ENCODE measurements at places on chromosomes 1 and 21.
A peak's percentile ranks its signal among the peaks of the same experiment; 100 is the strongest.

DNA sequence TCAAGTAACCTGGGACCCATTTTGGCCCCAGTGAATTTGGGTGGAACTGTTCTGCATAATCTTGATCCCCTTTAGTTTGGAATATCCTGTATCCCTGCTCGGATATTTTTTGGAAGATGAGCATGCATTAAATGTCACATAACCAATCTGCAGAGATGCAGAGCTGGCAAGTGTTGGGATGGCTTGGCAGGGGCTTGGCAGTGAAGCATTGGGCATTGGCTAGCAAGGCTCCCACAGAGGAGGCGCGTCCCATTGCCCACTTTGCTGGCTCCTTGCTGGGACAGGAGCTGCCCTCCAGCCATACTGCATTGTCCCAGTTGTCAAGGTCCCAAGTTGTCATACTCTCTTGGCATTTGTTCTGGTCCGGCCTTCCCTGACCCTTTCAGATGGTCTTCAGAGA lies 29.9 kb downstream of the LAMC2 start:
- DNase-seq: no peak

DNA sequence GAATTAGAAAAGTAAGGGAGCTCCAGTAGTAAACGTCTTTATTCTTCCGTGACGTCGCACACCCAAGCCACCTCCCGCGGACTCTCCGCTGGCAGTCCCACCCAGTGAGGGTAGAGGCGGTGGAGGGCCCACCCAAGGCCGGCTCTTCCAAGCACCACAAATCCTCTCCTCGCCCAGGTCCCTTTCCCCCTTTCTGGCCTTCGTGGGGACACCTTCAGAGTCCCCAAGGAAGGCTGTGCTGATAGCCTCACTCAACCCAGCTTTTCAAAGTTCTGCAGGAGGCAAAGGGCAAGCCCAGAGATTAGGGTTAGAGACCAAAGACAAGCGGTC lies 349 bp upstream of the GPN2 start:
- no peak for DNase-seq

- no peak for DNase-seq
Measured at GRCh38 chr1:170310014-170310405, 164.3 kb downstream of the NTMT2 start.

DNA sequence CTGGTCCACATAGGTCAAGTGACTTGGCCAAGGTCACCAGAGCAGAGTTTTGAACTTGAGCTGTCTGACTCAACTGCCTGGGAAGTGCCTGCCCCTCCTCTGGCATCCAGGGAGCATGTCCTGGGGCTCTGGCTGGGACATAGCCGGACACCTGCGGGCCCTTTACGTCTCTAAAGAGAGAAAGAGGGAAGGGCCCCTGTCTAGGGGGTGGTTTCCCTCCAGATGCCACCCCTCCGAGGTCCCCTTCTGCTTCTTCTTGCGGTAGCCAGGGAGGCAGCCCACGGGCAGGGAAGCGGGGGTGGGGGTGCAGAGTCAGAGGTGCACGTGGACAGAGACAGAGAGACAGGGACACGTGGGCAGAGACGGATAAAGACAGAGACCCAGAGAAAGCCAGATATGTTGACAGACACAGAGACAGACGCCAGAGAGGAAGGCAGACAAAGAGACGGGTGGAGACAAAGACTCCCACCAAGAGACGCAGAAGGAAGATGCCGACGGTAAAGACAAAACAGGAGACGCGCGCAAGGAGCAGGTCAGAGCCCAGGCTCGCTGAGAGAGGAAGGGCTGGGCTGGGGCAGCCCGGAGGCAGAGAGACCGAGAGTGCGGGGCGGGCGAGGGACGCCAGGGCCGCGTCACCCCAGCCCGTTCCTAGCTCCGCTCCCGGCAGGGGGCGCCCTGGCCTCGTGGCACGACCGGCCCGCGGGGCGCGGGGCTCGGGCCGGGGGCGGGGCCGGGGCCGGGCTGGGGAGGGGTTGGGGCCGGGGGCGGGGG lies 458 bp upstream of the ALPL start:
- DNase-seq: peak; percentile 65

DNA sequence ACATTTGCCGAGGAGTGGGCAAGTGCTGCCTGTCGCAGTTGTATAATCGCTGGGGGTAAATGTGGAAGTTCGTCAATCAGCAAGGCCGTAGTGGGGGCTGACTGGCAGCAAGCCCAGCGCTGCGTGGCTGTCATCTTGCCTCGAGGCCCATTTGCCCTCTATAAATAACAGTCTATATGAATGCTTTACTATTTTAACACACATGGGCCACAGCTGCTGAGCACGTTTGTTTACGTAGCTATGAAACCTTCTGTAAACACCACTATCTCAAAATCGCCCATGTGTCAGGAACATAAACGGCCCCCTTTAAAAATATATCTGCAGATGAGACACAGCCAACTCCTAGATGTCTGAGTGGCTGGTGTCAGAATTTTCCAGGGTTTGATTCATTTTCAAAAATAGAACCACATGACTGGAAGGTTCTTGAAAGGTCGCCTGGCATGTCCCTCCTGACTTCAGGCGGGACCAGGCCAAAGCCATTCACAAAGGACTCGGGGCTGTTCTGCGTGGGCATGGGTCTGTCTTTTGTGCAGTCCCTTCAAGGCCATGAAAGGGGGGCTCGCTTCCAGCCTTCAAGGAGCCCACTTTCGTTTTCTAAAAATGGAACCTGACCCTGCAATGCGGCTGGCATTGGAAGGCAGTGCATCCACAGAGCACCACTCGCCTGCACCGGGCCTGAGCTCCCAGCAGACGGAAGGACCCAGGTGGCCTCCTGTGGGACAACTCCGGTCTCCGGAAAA lies 205.5 kb downstream of the KCNJ6 start:
- no peak for DNase-seq

DNA sequence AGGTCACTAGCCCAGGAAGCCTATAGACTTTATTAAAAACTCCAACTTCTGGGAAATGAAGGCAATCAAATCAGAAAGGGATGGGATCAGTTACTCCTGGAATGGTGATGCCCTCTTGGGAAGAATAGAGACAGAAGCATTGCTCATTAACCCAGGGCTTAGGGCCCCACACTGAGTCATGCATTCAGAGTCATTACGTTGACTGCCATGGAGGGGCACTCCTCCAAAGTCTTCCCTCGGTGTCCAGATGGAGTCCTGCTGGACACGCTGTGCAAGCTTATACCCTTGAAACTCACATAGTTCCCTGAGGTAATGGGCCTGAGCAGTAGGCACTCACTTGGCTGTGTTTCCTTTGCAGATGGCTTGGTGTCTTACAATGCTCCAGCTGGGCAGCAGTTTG lies 35.2 kb upstream of the HSD17B7 start:
- DNase-seq: no peak

- DNase-seq: no peak
Measured at GRCh38 chr1:44366371-44366975, 11.4 kb upstream of the ERI3 start.

- no peak for DNase-seq
Measured at GRCh38 chr1:71853360-71853759, 429.0 kb downstream of the NEGR1 start.

- no peak for DNase-seq
Measured at GRCh38 chr1:244214009-244214967, 163.2 kb downstream of the ZBTB18 start.

DNA sequence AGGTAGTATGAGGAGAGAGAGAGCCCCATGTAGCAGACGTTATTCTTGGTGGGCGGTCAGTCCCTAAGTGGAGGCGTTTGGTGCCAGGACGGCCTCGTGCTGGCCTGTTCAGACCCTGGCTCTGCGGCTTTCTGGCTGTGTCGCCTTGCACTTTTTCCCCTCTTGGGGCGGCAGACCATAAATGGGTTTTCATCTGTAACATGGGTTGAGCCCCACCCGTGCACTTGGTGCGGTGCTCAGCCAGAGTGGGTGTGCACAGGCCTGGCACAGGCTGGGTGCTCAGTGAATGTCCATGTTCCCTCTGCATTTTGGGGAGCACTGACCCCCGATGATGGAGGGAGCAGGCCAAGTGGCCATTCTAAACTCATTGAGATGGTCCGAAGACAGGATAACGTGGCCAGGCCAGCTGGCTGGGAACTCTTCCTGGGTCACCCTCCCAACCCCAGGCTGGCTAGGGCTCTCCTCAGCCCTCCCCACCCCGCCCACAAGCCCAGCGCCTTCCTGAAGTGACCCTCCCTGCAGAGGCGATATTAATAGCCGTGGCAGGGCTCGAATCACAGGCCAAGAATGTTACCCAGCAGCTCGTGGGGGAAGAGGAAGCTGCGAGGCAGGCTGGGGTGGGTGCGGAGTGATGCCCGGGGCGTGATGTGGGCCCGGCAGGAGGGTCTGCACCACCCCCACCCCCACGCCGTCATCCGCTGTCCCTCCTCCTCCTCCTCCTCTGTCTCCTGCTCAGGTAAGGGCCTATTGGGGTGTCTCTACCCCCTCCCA lies 78.5 kb downstream of the ARHGEF10L start:
- no peak for DNase-seq

GRCh38 chr1:83967336-83967735 lies 31.6 kb downstream of the TTLL7 start:
- no peak for DNase-seq

GRCh38 chr1:16111771-16112595 lies 38.5 kb upstream of the FAM131C start:
- DNase-seq: no peak

DNA sequence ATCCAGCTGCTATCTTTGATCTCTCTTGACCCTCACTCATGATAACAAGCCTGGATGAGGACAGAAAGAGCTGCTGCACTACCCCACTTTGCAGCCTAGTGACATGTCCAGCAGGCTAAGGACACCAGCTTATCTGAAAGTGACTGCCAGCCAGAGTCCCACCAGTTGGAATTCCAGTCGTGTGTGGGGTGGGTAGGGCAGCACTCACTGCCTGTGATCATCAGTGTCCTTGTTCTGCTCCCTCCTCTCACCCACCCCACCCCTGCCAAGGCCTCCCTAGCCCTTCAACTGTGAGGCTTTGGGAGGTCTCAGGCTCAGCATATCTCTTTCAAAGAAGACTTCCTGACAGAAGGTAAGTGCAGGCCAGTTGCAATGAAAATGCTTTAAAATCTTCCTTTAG lies 15.5 kb upstream of the NMNAT2 start:
- DNase-seq: no peak

- no peak for DNase-seq
Measured at GRCh38 chr1:68028566-68028965, 21.9 kb downstream of the DIRAS3 start.

GRCh38 chr21:35159881-35160280 lies 110.8 kb upstream of the RUNX1 start:
- no peak for DNase-seq

GRCh38 chr1:159653201-159653600 lies 61.2 kb downstream of the CRP start:
- no peak for DNase-seq

DNA sequence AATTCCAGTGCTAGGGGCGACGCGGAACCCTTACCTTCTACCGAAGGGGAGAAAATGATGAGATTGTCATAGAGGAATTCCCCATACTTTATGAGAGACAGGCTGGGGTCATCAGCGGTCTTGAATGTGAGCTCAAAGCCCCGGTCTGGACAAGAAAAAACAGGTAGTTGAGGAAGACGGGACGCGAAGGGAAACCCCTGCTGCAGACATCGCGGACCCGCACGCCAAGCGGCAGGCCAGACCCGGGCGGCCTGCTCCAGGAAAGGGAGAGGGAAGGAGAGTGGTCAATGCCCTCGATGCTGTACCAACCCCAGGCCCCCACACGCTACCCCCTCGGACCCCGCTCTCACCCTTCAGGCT lies 342 bp downstream of the DDOST start:
- DNase-seq: no peak

DNA sequence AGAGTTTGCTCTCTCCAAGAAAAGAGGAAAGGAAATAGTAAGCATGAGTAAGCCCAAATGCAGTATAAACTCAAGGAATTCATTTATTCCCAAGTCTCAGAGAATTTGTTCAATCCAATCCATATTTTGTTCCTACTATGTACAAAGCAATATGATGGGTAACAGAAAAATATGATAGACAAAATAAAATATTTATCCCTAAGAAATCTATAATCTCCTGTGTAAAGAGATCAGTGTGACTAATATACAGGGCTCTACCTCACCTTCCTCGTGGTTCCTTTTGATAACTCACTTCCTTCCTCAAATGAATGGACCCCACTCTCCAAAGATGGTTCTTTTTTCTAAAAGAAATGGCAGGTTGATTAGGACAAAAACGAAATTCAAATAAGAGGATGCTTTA lies 7.6 kb downstream of the CLSPN start:
- no peak for DNase-seq

DNA sequence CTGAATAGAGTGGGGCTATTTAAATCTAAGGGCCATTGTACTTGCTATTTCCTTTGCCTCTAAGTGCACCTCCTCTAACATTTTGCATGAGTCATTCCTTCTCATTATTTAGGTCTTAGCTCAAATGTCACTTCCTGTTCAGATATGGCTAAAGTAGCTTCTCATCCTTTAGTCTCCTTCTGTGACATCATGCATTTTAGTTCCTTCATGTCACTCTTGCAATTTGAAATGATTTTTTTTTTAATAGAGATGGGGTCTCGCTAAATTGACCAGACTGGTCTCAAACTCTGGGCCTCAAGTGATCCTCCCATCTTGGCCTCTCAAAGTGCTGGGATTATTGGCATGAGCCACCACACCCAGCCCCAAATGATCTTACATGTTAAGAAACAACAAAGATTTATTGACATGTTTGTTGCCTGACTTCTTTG lies 6.6 kb downstream of the TBX19 start:
- no peak for DNase-seq

- DNase-seq: no peak
Measured at GRCh38 chr21:33834801-33835500, 80.7 kb downstream of the ATP5PO start.

- DNase-seq: no peak
Measured at GRCh38 chr1:47881505-47882442, 115.4 kb downstream of the TRABD2B start.

GRCh38 chr1:207097871-207098324 lies 6.1 kb upstream of the C4BPA start:
- peak; percentile 12 for DNase-seq

DNA sequence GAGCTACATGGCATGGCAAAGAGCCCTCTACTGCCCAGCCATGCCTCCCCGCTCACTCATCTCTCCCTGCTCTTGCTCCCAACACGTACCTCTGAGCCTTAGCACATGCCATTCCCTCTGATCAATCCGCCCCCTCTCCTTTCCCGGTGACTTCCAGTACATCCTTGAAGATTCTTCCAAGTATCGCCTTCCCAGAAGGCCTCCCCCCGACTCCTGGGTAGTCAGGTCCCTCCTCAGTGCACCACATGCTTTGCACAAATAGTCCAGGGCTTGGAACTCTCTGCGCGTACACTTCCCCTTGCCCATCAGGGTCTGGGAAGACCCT lies 77.0 kb upstream of the IFFO2 start:
- DNase-seq: no peak

GRCh38 chr1:228333739-228334115 lies 72.9 kb downstream of the TRIM11 start:
- DNase-seq: no peak

DNA sequence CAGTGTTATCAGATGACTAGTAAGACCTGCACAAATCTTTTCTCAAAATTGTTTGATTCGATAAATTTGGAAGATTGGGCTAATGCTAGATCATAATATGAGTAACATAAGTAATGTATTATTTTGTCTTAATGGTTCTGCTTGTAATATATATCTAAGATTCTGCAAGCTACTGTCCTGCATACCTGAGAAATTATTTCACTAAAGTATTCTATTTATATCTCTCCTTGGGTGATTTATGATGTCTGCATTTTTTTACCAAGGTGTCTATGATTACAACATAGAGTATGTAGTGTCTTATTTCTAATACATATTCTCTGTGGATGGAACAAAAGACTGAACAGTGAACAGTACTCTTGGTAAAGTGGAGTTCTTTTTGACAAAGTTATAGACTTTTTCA lies 166.6 kb downstream of the CLEC20A start:
- DNase-seq: no peak
